ENCODE measurements at places on chromosomes 11 and 22.

GRCh38 chr22:48940266-48941032 lies 887.2 kb downstream of the BRD1 start:
- no peak for DNase-seq

- no peak for DNase-seq
Measured at GRCh38 chr22:22914726-22915669, 27.4 kb downstream of the IGLL5 start.

- DNase-seq = no peak
Measured at GRCh38 chr11:79940974-79941735, 500.3 kb upstream of the TENM4 start.

GRCh38 chr11:82867495-82868082 lies 32.6 kb downstream of the PRCP start:
- DNase-seq = peak; percentile 80

DNA sequence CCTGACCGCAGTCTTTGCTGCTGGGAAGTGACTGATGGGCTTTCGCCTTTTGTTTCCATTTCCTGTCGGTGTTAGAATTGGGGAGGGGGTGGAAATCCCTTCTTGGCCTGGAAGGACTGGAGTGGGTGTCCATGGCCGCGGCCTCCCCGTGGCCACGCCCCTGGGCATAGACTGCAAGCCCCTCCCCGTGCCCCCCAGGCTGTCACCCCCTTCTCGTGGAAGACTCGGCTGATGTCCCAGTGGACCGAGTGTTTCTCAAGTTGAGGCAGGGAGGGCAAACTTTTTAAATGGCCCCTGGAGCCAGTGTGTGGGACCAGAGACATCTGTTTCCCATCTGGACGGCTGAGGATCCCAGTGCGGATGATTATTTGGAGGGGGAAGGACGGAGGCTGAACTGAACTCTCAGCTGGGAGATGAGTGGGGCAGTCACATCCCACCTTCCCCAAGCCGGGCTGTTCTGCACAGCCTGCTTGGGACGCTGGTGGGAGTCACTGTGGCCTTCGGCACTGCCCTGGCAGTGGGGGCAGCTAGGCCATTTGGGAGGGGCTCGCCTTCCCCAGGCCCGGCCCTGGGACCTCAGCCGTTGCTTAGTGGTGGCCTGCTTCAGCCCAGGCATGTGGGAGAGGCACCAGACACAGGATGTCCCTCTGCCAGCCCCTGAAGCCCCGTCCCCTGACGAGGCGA lies 1.6 kb downstream of the CD81 start:
- no peak for DNase-seq

GRCh38 chr11:46674463-46675287 lies 25.7 kb downstream of the ARHGAP1 start:
- no peak for DNase-seq

All from mesothelial cell of epicardium (in vitro differentiated cells).